ENCODE measurements at places on chromosomes 6 and 20.

DNA sequence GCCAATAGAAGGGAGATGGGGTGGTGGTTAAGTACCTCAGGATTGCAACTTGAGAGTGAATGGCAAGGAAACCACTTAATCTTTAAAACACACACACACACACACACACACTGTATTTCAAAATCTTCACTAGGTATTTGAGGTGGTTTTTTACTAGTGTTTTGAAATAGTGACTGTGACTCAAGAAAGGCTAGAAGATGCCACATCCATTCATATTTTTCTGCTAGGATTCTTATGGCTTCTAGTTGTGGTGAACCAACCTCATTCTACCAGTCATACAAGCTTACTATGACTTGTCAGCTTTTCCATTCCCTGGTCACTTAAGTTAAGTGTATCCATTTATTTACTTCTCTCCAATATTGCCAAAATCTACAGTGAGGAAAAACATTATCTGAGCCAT, 519.4 kb upstream of the JAG1 start:
- no peak for DNase-seq

DNA sequence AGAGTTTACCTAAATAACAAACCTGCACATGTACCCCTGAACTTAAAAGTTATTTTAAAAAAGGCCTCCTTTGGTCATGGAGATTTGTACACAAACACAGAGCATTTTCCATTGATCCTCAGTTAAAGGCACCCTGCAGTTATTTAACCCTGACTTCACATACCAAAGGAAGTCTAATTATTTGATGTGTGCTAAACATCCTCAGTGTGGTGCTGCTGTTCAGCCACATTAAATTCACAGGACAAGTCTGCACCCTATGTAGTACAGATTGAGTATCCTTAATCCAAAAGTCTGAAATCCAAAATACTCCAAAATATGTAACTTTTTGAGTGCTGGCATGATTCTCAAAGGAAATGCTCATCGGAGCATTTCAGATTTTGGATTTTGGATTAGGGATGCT, 21.4 kb downstream of the KCNQ5 start:
- no peak for DNase-seq

DNA sequence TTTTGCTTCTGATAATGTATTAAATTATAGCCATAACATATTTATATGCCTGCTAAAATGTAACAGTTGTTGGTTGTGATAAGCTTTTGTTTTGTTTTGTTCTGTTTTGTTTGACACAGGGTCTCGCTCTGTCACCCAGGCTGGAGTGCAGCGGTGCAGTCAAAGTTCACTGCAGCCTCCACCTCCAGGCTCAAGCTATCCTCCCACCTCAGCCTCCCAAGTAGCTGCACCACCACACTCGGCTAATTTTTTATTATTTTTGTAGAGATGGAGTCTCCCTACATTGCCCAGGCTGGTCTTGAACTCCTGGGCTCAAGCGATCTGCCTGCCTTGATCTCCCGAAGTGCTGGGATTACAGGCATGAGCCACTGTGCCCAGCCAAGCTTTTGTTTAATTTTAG, 157.8 kb downstream of the ARID1B start:
- no peak for DNase-seq

GRCh38 chr20:63017826-63018411, 11.2 kb upstream of the BHLHE23 start:
- DNase-seq: no peak

- DNase-seq: no peak
Observed at GRCh38 chr6:20312606-20313005, 89.1 kb upstream of the E2F3 start.

DNA sequence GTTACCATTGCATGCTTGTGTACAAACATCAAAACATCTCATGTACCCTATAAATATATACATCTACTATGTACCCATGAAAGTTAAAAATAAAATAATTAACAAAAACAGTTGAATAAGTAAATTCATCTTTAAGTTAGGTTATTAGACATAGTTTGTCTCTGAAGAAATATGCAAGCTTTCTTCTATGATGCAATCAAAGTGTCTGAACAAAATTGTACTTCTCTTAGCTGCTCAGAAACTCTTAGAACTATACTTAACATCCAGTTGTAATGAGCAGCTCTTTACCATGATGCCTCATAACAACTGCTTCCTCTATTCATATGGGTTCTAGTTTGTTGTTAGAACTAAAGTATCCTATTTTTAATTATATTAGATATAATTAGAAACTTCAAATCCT, 5.9 kb downstream of the VNN1 start:
- DNase-seq: no peak

DNA sequence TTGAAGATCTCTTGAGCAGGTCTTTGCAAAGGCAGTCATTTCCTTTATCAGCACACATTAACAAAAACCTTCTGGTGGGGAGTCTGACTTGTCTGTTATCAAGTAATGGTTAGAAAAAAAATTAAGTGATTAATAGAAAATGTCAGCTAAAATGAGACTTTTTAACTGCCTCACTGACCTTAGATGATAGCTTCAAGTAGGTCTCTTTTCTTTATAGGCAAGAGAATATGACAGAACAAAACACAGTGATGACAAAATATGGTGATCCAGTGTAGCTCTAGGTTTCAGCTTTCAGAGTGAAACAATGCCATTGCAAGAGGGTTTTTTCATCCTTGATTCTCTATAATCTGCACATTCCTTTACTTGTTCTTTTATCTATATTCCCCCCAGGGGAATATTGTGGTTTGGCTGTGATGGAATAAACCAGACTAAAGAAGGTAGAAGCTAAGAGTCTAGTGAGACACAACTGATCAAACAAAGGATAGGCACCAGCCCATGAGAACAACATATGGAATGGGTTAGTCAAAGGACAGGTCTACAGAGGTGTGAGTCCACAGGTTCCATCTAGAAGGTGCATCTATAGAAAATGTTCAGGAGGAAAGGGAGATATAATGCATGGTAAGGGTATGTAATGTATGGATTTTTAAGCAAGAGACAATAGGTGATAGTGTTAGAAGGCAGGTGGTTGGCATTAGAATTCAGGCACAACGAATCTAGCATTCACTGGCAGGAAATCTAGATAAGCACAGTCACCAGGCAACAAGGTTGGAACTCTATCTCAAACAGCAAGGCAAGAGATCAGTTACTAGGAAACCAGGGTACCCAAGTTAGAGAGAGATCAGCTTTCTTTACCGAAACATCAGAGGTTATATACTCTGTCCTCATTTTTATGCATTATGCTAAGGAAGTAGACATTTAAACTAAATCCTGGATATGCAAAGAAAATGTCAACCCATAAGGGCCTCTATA, 228.9 kb upstream of the SMLR1 start:
- DNase-seq: no peak

DNA sequence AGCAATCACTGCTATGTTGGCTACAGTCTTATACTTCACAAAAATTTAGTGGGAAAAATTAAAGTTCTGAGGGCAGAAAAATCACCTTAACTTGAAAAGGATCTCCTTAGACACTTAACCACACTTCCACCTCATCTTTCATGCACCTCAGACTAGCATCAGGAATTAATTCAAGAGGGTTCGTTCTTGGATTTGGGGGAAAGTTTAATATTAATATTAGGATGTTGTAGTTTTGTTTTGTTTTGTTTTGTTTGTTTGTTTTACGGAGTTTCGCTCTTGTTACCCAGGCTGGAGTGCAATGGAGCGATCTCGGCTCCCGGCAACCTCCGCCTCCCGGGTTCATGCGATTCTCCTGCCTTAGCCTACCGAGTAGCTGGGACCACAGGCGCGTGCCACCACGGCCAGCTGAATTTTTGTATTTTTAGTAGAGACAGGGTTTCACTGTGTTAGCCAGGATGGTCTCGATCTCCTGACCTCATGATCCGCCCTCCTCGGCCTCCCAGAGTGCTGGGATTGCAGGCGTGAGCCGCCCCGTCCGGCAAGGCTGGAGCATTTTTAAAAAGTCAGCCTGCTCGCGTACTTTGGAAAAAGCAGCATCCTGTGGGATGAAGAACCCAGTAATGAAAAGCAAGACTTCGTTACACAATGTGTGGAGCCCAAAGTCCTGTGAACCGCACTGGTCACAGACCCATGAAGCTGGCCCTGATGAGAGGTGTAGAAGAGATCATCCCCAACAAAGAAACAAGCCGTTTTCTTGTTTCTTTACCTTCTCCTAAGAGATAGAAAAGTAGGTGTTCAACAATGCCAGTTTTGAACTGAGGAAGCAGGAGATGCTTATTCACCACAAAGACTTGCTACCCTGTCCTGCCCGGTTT, 194.9 kb downstream of the GPX5 start:
- DNase-seq: no peak

DNA sequence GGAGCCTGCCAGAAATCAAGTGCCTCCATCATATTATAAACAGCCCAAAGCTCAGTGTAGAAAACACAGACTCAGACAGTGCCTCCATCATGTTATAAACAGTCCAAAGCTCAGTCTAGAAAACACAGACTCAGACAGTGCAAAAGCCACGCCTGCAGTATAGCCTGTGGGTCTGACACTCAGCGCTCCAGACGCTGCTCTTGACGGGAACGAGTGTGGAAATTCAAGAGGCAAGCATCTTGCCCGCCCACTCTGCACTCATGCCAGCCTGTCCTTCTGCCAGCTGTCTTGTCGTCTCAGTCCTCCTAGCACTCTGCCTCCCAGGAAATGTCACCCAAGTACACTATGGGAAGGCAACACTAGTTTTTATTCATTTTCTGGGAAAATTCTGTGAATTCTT, 274.2 kb upstream of the CDH4 start:
- no peak for DNase-seq

- no peak for DNase-seq
Observed at GRCh38 chr6:15622045-15622740, 40.6 kb downstream of the DTNBP1 start.

GRCh38 chr6:46555129-46555528, 63.9 kb upstream of the RCAN2 start:
- no peak for DNase-seq

DNA sequence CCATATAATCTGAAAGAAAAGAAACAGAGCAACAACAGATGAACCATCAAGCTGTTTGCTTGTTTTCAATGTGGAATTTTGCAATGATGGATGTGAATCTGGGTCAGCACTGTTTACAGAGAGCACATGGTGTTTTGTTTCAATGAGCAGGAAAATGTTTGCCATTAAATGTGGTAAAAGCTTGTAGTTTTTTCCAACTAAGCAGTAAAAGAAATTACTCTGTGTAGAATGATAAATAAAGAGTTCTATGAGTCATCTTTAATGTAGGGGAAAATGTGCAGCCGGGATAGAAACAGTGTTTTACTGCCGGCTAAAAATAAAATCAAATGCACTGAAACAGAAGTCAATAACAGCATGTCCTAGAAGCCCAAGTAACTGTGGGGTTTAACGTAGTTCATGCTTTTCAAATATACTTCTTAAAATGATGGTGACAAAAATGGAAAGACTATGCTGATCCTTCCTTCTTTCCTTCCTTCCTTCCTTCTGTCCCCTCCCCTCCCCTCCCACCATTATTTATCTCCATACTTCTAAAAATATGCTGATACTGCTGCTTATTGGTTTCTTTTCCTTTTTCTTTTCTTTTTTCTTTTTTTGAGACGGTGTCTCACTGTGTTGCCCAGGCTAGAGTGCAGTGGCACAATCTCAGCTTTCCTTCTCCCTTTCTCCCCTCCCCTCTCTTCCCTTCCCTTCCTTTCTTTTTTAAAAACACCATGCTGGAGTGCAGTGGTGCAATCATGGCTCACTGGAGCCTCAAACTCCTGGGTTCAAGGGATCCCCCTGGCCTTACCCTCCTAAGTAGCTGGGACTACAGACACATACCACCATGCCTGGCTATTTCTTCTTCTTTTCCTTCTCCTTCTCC, 6.3 kb upstream of the NAA20 start:
- peak; percentile 44 for DNase-seq

GRCh38 chr6:101668496-101669030, 275.1 kb downstream of the GRIK2 start:
- DNase-seq: peak; percentile 42

DNA sequence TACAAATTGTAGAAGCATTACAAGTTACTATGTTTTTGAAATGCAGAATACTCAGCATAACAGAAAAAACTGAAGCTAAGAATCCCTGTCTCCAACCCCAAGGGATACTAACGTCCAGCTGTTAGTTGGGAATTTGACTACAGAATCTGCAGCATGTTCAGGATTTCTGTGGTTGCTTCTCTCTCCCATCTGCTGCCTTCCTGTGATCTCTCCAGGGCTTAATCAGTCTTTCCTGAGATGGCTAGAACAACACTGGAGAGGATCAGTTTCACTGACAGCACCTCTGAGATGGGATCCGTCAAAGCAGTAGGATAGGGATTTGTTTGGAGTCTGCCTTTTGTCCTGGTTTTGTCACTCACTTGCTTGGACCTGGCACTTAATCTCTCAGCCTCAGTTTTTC, 73.3 kb upstream of the NUP153 start:
- DNase-seq: no peak

- no peak for DNase-seq
Observed at GRCh38 chr20:20034486-20034885, 17.3 kb downstream of the NAA20 start.

DNA sequence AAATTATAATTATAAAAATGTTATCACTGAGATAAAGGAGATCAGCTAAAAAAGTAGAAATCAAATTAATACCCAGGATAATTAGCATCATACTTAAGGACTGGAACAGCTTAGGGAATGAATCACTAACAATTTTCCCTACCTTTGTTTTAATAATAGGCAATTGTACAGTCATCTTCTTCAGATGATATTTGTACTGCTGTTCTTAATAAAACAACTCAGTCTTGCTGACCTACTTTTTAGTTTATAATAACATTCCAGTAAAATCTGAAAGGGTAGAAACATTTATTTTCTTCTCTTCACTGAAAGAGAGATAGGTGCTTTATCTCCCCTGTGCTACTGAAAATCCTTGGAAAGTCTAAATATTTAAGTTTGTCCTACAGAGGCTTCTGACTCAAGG, 271.2 kb upstream of the THEMIS start:
- no peak for DNase-seq

DNA sequence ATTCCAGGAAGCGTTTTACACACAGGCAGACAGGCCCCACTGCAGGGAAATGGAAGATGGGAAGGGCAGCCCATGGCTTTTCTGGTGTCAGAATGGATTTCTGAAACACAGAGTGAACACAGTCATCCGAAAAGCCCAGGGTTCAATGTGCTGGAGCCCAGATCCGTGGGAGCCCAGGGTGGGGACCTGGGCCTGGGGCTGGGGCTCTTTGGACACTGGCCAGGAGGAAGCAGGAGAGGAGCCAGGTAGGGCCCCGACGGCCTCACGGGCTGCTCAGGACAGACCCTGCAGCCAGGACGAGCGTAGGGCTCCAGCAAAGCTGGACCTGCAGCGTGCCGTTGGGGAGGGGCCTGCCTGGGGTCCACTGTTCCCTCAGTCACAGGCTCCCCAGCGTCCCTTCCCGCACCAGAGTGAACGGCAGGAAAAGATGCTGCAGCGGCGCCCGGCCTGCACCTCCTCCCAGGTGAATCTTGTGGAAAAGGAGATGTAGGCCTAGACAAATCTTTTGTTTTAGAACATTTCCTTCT, 24.3 kb upstream of the LSM14B start:
- no peak for DNase-seq

- DNase-seq: no peak
Observed at GRCh38 chr6:5108068-5108467, 22.9 kb downstream of the PPP1R3G start.

GRCh38 chr6:16740097-16740496, 21.2 kb downstream of the ATXN1 start:
- no peak for DNase-seq

Measured in SHP77 (cell line).